HTR-8/SVneo (cell line): ENCODE measurements at places on chromosomes 13 and 19.

DNA sequence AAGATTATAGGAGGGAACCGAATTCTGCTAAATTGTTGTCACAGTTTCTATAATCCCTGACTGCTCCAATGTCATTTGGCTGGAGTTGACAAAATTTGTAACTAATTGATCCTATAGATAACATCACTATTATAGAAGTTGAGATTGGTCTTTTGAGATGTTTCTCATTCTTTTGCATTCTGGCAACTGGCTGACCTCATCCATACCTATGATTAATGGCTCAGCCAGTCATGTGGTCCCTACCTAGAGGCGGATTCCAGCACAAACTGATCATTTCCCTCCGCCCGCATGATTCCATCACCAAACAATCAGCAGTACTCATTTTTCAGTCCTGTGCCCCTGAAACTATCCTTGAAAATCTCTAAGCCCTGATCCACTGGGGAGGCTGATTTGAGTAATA, 4.2 kb downstream of the PSG2 start:
- peak; percentile 43 for DNase-seq

GRCh38 chr13:46496086-46496485, 56.9 kb upstream of the LRCH1 start:
- no peak for DNase-seq

DNA sequence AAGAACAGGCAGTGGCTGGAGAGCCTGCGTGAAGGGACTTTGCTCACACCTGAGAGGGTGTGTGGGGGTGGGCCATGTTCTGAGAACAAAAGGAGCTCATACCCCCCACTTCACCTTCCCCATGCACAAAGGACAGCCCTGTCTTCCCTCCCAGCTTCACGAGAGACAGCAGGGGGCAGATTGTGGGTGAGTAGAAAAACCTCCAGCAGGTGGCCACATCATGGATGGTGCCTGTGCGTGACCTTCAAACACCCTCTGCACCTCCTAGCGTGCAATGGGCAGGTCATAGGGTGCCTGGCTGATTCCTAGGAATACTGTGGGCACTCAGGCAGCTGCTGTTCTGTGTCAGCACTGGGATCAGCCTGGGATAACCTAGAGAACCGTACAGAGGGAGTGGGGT, 36.3 kb upstream of the PSG9 start:
- no peak for DNase-seq

DNA sequence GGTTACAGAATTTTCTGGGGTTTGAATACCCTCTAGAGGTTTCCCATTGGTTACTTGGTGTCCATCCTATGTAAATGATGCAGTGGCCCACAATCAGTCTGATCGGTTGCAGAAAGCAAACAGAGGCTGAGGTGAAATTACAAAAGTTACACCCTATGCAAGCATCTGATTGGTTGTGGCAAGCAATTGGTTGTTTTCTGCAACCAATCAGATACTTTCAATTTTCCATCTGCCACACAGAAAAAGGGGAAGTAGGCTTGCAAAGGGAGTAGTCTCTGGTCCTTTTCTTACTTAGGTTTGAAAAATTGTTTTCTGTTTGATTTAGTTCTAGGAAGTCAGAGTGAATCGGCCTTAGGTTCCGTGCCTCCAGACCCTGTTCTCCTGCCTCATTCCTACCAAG, 93.1 kb downstream of the WTIP start:
- no peak for DNase-seq

- DNase-seq, result no peak
Measured at GRCh38 chr13:40706439-40706838, 40.0 kb upstream of the FOXO1 start.

DNA sequence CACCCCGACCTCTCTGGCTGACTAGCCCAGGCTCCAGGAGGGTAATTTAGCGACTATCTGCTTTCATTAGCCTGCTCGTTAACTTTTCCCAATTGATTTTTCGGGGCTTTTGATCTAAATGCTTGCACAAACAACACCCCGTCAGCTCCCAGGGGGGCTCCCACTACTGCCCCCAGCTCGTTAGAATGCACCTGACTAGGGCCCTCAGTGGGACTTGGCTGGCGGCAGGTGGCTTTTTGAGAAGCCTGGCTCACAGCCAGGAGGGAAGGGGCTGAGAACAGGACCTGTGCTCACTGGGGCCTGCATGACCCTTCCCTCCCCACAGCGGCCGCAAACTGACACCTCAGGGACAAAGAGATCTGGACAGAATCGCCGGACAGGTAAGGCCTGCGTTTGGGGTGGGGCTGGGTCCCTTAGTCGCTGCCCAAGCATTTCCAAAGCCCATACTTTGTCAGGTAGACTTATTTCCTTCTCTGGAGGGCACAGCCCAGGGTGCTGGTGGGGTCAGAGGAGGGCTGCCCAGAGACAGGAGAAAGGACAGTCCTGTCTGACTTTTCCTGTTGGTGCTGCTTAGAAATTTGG, 7.6 kb upstream of the CD79A start:
- DNase-seq, result no peak

GRCh38 chr13:36431204-36432105, 840 bp upstream of the CCNA1 start:
- DNase-seq, result no peak

GRCh38 chr13:97287047-97287383, 64.9 kb downstream of the MBNL2 start:
- DNase-seq, result no peak

DNA sequence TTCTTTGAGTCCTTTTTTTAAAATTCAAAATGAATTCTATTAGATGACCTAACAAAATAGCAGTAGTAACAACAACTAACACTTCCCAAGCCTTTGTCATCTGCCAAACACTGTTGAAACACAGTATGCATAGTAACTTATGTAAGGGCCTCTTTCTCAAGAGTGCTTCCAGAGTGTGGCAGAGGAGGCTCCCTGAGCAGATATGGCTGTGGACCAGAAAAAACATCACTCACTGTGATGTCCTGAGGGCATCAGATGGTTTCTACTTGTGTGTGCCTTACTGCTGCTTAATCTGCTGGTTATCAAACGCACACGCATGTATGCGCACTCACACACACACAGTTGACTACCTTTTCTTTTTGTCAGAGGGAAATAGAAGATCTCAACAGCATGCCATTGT, 110.8 kb downstream of the DLEU7 start:
- no peak for DNase-seq

DNA sequence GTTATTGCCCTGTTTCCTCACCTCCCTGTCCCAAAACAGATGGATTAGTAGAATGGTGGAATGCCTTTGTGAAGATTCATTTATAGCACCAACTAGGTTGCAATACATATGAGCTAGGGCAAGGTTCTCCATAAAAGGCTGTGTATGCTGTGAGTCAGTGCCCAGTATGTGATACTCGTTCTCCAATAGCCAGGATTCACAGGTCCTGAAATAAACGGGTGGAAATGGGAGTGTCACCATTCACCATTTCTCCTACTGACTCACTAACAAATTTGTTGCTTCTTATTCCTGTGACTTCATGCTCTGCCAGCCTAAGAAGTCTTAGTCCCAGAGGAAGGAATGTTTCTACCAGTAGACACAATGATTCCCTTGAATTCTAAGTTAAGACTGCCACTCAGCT, 1745.4 kb downstream of the SLITRK1 start:
- DNase-seq, result no peak

GRCh38 chr19:1009041-1009980, 9.1 kb downstream of the GRIN3B start:
- no peak for DNase-seq

DNA sequence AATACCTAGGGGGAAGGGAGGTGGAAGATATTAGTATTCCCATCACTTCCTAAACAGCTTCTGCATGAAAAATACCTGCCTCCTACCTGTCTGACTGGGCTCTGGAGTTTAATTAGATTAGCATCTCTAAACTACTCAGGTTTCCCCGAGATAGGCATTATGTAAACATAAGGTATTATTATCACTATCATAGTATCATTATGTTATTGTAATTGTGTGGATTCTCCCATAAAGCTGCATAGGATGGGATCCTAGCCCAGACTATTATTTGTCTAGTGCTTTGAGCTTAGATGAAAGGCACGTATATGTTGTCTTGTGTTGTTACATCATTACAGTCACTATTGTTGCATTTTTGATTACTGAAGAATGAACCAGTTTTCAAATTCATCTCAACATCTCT, 115.2 kb upstream of the SOX21 start:
- DNase-seq, result no peak

DNA sequence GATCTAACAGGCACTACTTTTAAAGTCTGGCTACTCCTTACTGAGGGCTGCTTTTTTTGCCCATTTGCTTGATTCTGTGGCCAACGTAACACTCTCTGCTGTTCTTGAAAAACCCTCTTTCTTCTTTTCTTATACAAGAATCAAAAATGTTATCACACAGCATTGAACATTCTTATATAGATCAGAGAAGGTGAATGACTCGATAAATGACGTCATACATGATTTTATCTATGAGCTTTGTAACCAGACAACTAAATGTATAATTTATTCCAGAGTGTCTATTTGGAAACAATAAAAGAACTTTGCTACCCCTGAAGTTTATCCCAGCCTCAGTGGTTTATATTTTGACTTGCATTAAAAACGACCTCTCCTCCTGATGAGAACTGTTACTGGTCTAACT, 12.4 kb downstream of the RFX2 start:
- no peak for DNase-seq

DNA sequence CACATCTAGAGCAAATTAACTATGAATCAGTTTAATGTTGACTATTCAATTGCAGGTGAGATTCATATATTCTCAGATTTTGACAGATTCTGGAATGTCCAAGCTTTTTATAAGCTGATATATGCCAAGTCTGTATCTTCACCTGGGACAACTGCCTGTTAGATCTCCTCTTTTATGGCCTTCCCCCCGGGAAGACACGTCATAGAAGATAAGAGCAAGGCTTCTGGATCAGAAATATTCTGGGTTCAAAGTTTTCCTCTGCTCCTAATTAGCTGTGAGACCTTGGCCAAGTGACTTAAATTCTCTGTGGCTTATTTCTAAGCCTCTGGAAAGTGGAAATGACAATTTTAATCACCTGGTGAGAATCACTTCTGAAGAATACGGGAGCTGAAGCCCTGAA, 187.5 kb downstream of the OXGR1 start:
- no peak for DNase-seq

- DNase-seq, result no peak
Measured at GRCh38 chr19:38667661-38668171, 20.3 kb downstream of the ACTN4 start.

DNA sequence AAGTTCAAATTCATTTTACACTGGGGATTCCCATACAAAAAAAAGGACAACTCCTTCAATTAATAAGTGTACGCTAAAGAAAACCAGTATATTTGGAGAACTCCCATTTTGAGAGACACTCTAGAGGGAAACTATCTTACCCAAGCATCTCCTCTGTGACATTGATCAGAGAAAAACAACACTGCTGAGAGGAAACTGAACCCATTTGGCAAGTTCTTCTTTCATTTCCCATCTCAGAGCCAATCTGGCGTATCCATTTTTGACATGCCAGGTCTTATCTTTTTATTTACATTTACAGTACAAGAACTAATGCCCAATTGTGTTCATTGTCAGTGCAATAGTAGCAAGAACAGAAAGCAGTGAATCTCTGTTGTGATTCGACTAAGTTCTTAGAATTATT, 30.1 kb downstream of the LIG4 start:
- no peak for DNase-seq
